ENCODE measurements at places on chromosomes 4 and X.
A peak's percentile ranks its signal among the peaks of the same experiment; 100 is the strongest.

DNA sequence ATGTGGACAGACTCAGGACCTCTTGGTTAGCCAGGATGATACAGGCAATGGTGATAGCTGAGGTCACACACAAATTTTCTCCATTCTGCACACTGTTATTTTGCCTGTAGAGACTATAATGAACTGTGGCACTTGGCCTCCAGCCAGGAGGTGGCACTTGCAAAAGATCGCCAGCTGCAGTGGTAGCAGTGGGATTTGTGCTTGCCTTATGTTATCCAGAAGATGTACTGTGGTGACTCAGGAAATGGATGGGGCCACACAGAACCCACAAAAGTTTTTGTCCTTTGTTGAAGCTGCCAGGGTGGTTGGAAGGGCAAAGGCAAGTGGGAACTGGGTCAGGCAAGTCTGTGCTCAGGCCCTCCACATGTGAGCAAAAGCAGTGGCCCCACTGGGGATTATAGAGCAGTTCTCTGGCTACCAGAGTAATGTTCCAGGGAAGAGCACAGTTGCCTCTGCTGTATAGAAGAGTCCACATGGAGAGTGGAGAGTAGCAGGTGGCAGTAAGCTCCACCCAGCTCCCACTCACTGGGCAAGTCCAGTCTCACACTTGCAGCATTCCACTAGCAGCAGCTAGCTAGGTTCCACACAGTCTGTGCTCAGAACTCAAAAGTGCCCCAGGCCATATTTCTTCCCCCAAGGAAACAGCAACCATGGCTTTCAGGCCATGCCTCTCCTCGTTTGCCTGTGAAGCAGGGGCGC, 5.9 kb upstream of the C4orf17 start:
- DNase-seq: peak; percentile 47

DNA sequence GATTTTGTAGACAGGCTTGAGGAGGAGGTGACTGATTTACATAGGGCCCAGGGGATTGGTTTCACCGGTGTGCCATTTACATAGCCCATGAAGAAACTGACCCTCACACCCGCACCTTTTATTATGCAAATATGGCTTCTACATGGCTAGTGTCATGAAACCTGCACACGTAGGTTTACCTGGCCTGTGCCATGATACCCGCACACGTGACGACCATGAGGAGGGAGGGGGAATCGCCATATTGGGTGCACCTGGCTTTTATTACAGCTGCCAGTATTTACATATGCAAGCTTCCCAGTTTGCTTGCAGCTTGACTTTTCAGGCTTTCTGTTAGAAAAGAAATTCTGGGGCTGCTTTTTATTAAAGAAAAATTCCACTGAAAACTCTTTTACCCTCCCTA, 359.7 kb downstream of the ADAM29 start:
- DNase-seq: peak; percentile 42

GRCh38 chrX:106898462-106898861, 4.7 kb downstream of the RIPPLY1 start:
- peak; percentile 63 for DNase-seq

DNA sequence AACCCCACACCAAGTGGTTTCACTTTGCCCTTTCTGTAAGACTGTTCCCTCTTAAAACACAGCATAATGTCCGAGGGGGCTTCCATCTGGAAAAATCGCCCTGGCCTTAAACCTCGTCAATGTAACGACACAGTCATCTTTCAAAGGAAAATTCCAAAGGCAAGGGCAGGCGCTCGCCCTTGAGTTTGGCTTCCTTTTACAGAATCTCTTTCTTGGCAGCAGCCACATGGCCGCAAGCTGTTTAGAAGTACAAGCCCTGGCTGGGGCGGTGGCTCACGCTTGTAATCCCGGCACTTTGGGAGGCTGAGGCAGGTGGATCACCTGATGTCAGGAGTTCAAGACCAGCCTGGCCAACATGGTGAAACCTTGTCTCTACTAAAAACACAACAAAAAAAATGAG, 27.1 kb upstream of the GRPEL1 start:
- DNase-seq: no peak

GRCh38 chr4:184681916-184682315, 32.4 kb downstream of the PRIMPOL start:
- no peak for DNase-seq

- DNase-seq: no peak
These were observed 66.2 kb upstream of the SLC7A11 start for GRCh38 chr4:138308356-138308755.

GRCh38 chr4:15434091-15434490, 6.3 kb downstream of the C1QTNF7 start:
- DNase-seq: no peak

All from NCI-H2081 (cell line).